Stimulated activated CD4-positive, alpha-beta T cell treated with anti-CD3 and anti-CD28 coated beads, Interleukin-2, amount 100 ng/mL, for 24 hours (primary cell): ENCODE measurements at places on chromosomes 2 and 18.
A peak's percentile ranks its signal among the peaks of the same experiment; 100 is the strongest.

GRCh38 chr18:28003451-28003850, 173.5 kb downstream of the CDH2 start:
- no peak for DNase-seq

DNA sequence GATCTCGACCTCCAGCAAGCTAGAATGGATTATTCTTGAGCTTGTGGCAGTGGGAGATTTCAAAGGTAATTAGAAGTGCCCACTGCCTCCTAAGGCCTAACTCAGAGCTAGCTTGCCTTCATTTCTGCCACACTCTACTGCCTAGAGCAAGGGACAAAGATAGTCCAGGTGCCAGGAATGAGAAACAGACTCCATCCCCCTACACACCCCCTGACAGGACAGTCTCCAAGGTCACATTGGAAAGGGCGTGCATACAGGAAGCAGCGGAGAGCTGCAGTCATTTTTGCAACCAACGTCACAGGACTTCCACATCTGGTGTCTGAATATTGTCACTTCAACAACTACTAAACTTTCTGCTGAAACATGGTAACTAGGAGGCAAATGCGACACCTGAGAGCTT, 101.0 kb upstream of the SH3BP4 start:
- DNase-seq = no peak

GRCh38 chr18:10116574-10116973, 202.8 kb downstream of the VAPA start:
- DNase-seq = no peak

DNA sequence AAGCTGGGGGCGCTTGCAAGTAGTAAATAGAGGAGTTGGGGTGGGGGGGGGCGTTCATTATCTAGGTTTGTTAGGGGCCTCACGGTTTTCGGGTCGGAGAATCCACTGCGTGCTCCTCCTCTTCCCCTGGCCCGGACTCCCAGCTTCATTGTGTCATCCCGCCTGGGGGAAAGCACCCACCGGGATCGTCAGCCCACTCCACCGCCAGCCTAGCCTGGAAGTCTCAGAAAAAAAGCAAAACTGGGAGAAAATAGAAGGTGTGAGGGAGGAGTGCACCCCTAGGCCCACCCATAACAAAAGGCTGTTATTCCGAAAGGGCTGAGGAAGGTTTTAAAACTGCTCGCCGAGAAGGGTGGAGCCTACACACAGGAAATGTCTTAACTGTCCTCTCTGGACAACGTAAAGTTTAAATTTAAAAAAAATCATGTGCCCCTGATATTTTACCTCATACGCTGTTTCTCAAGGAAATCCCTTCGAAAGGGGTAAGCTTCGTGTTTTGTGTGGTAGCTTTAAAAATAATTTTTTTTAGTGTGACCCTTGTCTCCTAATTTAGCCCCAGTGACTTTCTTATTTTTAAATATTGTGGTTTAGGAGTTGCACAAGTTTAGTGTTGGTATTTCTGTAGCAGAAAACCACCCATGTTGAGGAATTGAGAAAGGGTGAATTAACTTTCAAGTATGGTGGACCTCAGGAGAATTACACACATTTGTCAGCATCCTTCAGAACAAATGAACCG, 104.2 kb downstream of the SPTBN1 start:
- peak; percentile 44 for DNase-seq

DNA sequence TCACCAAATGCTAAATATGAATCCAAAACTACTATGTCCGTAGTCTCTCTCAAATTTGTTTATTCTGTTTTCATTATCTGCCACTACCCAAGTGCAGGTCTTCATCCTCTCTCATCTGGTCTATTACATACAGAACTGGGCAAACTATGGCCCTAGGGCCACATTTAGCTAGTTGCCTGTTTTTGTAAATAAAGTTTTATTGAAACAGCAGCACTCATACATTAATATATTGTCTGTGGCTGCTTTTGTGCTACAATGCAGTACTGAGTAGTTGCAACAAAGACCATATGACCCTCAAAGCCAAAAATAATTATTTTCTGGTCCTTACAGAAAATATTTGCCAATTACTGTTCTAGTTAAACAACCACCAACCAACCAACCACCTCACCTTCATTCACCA, 172.2 kb upstream of the NCKAP5 start:
- DNase-seq = no peak

DNA sequence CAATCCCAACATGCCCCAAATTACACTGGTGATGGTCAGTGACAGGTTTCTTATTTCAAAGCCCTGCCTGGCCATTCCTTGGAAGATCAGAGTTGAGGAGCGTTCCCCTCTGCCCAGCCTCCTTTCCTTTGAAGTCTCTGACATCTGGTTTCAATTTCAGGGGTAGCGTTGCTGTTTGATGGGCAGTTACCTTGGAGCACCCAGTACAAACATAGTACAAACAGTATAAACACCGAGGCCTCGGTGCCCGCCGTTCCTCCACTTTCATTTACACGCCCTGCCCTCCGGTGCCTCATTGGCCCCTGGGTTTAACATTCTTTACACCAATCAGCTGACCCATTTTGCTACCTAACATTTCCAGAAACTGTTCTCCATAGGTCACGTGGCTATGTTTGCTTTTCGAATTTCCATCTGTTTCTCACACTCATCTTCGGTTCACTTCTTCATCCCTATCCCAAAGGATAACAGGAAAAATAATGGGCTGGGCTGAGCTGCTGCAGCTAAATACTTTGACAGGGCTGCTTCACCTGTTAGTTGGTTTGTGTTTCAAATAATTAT, 65.6 kb downstream of the NRP2 start:
- DNase-seq = no peak

DNA sequence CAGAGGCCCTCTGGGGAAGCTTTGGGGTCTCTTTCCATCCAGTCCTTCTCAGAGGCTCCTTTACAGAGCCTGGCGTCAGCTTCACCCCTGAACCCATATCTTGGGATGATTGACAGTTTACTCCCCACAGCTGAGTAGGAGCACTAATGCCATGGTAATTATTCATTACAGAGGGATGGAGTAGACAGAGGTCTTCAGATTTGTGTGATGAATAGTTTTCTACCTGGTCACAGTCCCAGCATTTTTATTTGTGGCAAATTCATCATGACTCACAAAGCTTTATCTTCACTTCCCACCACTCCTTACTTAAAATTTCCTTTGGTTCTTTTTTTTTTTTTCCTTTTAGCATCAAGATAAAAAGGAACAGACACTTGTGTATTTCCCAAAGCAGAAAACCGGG, 104.2 kb downstream of the CCDC85A start:
- DNase-seq = no peak

DNA sequence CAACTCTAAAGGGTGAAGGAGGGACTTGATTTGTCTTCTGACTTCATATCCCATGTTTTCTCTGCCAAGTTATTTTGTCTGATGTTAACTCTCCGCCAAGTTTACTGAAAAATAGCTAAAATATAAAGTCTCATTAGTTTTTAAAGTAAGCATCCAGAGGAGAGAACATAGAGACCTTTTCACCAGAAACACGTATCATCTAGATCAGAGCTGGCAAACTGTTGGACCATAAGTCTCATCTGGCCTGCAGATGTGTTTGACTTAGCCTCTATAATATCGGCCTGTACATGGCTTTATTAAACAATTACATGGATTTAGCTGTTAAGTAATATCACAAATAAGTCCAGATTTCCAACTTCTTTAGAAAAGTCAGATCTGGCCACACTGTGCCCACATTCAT, 182.6 kb downstream of the PLCL1 start:
- no peak for DNase-seq

- no peak for DNase-seq
These were observed 48.3 kb downstream of the ALPK2 start for GRCh38 chr18:58580623-58581022.

GRCh38 chr2:234240917-234241316, 190.4 kb downstream of the SPP2 start:
- DNase-seq = no peak

DNA sequence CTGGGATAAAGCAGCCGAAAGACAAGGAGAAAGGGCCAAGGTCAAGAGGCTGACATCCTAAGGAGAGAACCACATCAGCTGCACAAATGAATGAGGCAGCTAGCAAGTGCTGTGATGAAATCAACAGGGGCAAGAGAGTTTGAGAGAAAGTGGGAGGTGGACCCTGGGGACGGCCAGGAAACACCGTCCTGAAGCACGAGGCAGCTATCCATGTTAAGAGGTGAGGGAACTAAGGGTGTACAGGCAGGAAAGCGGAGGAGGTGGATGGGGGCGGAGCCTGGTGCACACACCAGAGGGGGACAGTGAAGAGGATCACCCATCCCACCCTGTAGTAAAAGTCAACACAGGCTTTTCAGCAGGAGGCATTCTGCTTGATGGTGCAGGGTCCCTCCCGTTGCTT, 52.4 kb downstream of the HDLBP start:
- no peak for DNase-seq

DNA sequence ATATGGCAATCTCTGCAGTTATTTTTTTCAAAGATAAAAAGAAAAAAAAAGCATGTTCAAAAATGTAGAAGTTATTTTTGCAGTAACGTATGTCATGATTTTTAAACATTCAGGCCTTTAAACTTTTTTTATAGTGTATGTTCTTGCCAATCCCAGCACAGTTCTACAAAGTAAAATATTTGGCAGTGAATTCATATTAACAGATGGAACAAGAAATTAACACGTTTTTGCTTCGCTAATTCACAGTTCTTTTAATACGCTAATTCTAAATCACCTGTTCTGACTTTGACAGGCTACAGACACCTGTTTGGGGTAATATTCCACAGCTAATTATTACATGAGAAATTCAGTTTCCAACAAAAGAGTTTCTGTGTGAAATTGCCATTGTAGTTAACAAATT, 183.2 kb downstream of the ARHGAP15 start:
- DNase-seq = no peak

DNA sequence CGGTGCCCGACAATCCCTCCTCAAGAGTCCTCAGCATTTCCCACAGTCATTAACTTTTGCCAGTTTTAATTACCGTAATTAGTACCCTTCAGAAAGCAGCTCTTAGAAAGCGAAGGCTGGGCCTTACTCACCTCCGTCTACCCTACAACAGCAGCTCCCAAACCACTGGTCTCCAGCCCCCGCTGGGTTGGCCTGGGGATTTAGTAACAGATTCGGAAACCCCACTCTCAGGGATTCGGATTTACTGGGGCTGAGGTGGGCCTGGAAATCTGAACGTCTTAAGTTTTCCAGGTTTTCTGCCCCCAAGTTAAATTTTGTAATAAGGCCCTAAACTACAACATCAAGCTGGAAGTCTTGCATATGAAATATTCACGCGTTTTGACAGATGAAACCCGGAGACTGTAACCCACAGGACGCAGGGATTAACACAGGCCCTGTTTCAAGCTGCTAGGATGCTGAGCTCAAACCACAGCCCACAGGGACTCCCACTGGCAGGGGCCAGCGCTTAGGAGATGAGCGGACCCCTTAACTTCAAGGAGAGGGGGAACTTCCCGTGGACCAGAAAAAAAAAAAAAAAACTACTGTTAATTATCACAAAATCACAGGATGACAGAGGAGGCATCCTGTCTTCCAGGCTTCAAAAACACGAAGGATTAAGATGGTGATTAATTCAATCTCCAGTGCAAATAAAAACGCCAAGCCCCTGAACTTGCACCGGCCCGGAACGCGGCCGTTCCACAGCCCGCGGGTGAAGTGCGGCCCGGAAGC, 985 bp downstream of the ILKAP start:
- DNase-seq = peak; percentile 17

GRCh38 chr2:132274000-132274399, 112.2 kb upstream of the ANKRD30BL start:
- no peak for DNase-seq

- DNase-seq = no peak
These were observed 14.2 kb downstream of the SCN9A start for GRCh38 chr2:166361351-166362153.

- DNase-seq = no peak
These were observed 567.0 kb upstream of the SOX11 start for GRCh38 chr2:5125017-5125730.

DNA sequence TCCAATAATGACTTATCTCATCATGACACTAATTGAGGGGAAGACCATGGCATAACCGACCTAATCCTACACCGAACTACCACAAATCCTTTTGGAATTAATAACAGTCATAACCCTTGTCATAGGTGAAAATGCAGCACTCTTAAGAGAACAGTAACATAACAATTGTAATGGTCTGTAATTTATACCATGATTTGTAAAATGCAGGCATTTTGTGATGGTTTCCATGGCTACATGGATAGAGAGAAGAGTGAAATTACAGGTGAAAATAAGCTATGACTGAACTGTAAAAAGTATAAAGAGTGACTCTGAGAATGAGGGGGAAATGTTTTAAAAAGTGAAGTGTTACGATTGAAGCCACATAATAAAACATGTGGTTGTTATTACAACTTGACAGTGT, 494.1 kb upstream of the SLC39A10 start:
- DNase-seq = no peak

- DNase-seq = no peak
These were observed 51.2 kb downstream of the MAP3K20 start for GRCh38 chr2:173126819-173127218.

GRCh38 chr18:45874491-45875184, 49.2 kb downstream of the SIGLEC15 start:
- DNase-seq = peak; percentile 62

- no peak for DNase-seq
These were observed 6.5 kb downstream of the RNF103 start for GRCh38 chr2:86617153-86617552.

- DNase-seq = no peak
These were observed 26.2 kb upstream of the PID1 start for GRCh38 chr2:229297247-229297646.

GRCh38 chr2:108971661-108972566, 17.1 kb downstream of the EDAR start:
- DNase-seq = no peak

DNA sequence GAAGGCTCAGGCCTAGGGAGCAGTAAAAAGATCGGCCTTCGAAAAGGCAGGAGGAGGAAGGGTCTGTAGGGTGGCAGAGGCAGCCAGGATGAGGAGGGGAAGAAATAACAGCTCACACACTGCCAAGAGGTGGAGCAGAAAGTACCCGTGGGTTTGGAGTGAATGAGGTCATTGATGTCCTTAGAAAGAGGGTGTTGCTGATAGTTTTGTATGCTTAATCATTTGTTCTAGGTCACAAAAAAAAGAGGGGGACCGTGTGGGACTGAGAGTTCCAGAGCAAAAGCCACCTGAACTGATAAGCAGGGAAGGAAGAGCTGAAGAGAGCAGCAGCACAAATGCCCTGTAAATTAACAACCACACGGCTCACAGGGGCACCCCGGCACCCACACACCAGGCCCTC, 140.4 kb downstream of the FAM161A start:
- no peak for DNase-seq

- no peak for DNase-seq
These were observed 191.6 kb downstream of the ZBTB7C start for GRCh38 chr18:48217258-48218250.
